ENCODE measurements at places on chromosomes 11 and 22.

DNA sequence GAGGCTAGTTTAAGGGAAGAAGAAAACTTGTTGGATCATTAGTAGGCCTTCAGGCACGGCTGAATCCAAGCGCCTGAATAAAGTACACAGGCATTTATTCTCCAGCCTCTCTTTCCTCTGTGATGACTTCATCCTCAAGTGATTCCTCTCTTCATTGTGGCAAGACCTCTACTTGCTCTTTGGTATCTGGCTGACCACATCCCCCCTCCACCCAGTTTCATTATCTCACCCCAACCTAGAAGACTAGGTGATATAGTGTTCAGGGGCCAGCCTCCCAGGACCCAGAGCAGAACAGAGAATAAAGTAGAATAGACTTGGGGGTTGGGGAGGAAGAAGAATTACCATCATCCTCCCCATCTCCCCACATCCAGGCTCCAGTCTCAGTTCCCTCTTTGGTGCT, 189.3 kb downstream of the MIAT start:
- H3K27me3 ChIP-seq, result no peaks in the 10 kb centered on the region
- H3K4me1 ChIP-seq, result no peaks in the 10 kb centered on the region
- H3K27ac ChIP-seq, result no peak overlapping the region
- DNase-seq, result no peak
- no peak overlapping the region for H3K4me3 ChIP-seq

GRCh38 chr11:94279996-94280395, 24.4 kb upstream of the IZUMO1R start:
- no peak overlapping the region for H3K4me3 ChIP-seq
- peaks cover 19% of the 10 kb centered on the region for H3K4me1 ChIP-seq
- H3K27me3 ChIP-seq, result no peaks in the 10 kb centered on the region
- DNase-seq, result no peak
- H3K27ac ChIP-seq, result no peak overlapping the region

GRCh38 chr11:17014833-17015626, 816 bp upstream of the PLEKHA7 start:
- H3K36me3 ChIP-seq, result no peaks in the 10 kb centered on the region
- peak overlapping the region; percentile 85 for H3K27ac ChIP-seq
- no peaks in the 10 kb centered on the region for H3K4me1 ChIP-seq
- DNase-seq, result peak; percentile 14

GRCh38 chr22:30481711-30482110, 9.9 kb upstream of the SEC14L3 start:
- H3K27me3 ChIP-seq, result no peaks in the 10 kb centered on the region
- H3K36me3 ChIP-seq, result no peaks in the 10 kb centered on the region
- H3K4me3 ChIP-seq, result no peak overlapping the region
- no peak overlapping the region for H3K27ac ChIP-seq
